ENCODE measurements at places on chromosomes 4 and X.

GRCh38 chr4:168655182-168655581, 158.3 kb downstream of the PALLD start:
- DNase-seq = no peak

GRCh38 chr4:137069473-137069872, 462.8 kb downstream of the PCDH18 start:
- no peak for DNase-seq

DNA sequence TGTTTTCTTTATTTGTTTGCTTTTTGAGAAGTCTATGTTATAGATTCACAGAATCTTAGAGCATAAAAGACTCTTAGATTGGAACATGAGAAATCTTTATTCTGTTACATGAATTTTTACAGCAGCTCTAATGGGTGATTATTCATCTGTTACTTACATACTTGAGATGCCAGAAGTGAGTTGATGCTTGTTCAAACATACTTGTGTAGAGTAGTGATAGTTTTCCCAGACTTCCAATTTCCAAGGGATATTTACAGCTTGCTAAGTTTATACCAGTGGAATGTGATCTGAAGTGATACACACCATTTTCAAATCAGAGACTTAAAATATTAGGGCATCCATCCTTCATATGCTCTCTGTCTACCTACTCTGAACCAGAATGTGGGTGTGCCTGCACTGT, 252.9 kb upstream of the SMIM31 start:
- DNase-seq = no peak

GRCh38 chrX:134679644-134680043, 21.4 kb upstream of the PLAC1 start:
- DNase-seq = no peak

DNA sequence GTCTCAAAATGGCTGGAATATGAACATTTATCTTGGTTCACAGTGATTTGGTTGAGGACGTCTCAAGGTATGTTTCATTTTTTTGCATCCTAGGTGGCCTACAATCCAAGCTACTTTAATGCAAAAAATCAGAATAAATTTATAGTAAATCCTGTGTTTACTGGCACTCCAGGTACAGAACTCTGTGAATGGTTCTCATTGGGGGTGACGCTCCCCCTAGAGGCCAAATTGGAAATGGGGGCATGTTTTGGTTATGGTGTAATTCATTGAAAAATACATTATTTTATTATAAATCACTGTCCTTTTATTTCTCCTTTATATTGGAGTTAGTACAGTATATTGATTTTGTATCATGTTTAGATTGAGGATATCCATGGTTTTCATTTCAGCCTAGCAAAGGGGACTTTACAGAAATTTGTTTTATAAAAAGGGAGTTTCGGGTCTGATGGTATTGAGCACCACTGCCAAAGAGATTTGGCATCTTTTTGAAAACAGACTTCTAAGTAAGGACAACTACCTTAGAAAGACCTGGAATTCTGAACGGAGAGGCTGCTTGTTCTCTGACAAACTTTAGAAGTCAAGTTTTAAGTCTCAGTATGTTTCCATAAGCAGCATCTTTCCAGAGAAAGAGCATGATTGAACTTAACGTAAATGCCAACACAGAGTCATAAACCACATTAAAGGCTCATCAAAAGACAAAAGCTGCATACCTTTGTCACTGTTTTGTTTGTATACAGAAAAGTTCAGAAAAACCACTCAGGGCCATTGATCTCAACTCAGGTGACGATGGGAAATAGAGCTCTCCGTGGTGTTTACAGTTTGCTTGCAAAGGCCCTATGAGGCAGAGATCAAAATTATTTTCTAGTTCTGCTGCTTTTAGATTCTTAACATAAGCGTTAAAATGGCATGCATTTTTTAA, 19.4 kb downstream of the MTM1 start:
- peak; percentile 34 for DNase-seq

GRCh38 chrX:9090766-9091165, 56.8 kb upstream of the FAM9B start:
- no peak for DNase-seq

DNA sequence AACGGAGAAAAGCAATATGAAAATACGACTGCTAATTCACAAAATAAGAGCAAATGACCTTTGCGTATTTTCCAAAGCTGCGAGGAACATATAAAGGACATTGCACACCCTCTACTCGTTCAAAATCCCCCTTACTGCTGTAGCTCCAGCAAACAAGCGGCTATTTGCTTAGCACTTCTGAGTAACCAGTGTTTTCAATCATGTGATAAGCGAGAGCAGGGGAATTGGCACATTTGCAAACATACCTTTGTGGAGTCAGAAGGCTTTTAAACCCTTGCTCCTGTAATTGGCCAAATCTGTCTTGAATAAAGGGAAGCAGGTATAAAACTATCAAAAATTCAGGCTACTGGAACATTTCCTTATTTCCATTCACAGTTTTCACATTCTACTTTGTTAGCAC, 610.2 kb downstream of the UBE2NL start:
- no peak for DNase-seq

GRCh38 chrX:132169554-132169953, 41.7 kb upstream of the FRMD7 start:
- no peak for DNase-seq

- DNase-seq = no peak
These were observed 47.4 kb downstream of the REPS2 start for GRCh38 chrX:16993791-16994318.

DNA sequence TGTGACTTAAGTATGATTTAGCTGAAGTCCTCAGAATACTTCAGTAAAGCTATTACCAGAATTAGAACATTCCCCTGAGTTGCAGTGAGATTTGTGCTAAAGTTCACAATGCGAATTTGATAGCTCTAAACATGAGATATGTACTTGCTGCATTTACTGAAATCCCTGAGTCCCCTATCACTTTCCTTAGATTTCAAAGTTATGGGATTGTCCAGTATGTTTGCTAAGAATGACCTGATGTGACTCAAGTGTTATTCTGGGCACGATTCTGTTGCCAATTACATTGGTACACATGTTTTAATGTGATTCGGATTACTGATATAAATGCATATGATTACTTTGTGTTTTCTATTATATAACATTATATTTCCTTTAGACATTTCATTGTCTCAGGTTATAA, 91.3 kb upstream of the AMOT start:
- no peak for DNase-seq

DNA sequence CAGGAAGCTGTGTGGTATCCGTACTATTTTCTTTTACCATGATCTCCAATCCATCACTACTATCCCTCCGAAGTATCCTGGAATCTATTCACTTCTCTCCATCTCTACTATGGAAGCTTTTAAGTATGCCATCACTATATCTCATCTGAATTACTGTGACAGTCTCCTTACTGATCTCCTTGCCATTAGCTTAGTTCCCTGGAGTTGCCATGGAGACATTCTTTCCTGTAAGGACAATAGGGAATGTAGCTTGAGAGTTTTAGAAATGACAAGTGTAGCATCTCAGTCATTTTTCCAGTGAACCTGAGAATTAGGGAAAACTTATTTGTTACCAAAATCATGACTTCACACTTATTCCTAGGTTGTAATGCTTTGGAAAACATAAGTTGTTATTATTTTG, 86.3 kb downstream of the HPGD start:
- no peak for DNase-seq

DNA sequence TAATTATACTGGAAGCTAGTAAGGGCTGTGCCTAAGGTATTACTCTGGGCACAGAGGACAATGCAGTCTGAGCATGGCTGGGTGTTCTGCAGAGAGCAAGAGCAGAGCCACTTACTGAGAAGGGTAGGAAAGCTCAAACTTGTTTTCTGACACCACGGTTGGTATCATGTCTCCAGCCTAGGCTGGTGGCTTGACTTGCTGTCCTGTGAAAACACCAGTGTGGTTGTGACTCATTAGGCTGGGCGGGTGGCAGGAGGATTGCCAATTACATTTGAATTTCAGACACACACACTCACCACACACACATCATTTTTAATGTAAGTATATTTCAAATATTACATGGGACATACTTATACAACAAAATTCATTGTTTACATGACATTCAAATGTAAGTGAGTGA, 19.7 kb upstream of the MTM1 start:
- DNase-seq = no peak

GRCh38 chrX:153551135-153551534, 33.7 kb downstream of the ATP2B3 start:
- DNase-seq = no peak

- DNase-seq = no peak
These were observed 56.6 kb upstream of the NRK start for GRCh38 chrX:105765691-105766090.

- DNase-seq = no peak
These were observed 26.7 kb downstream of the OTC start for GRCh38 chrX:38379088-38379487.

GRCh38 chr4:169200361-169201030, 70.3 kb downstream of the SH3RF1 start:
- no peak for DNase-seq

DNA sequence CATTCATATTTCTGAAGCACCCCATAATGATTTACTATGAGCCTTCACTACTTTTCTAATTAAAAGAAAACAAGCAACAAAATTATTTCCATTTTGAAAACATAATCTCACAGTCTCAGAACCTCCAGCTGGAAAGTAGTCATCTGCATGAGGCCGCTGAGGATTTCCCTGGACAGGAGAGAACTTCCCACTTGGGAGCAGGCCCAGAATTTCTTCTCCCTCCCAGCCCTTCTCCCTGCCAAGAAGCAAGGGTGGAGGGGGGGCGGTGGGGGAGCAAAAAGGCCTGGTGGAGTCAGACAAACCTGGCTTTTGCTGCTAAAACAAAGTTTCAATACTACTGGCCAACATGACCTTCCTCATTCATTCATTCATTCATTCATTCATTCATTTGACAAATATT, 167.3 kb downstream of the PJA1 start:
- no peak for DNase-seq

- DNase-seq = no peak
These were observed 31.3 kb downstream of the TLR10 start for GRCh38 chr4:38751341-38752010.

DNA sequence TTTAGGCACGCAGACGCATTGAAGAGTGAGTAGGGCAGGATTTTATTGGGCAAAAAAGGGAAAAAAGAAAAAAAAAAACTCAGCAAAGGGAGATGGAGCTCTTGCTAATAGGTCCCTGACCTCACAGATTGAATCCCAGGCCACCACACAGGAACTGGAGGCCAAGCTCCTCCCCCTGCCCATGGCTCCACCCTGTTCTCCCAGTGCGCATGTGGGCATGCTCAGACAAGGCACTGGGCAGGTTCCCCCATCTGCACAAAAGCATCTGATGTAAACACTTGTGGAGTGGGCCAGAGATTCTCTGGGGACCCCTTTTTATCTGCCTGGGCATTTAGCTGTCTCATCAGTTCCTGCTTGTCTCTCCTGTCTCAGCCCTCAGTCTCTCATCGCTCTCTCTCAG, 9.5 kb downstream of the FRMD7 start:
- DNase-seq = no peak

GRCh38 chrX:39514801-39515200, 583.0 kb downstream of the BCOR start:
- no peak for DNase-seq

DNA sequence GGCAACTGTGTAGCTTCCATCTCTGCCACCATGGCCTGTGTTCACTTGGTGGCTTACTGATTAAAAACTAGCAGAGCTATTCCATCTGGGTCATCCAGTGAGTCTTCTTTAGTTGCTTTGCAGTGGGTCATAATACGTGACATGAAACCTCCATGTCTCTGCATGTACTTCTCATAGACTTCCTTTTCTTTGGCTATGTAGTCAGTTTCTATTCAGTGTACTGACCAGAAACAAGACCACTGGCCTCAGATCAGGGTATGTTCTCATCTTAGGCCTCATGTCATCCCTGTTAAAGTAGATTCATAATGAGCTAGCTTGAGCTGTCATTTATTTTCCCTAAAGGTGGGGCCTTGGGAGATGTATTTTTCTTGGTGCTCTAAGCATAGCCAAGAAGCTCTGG, 195.2 kb downstream of the CCNG2 start:
- DNase-seq = no peak

DNA sequence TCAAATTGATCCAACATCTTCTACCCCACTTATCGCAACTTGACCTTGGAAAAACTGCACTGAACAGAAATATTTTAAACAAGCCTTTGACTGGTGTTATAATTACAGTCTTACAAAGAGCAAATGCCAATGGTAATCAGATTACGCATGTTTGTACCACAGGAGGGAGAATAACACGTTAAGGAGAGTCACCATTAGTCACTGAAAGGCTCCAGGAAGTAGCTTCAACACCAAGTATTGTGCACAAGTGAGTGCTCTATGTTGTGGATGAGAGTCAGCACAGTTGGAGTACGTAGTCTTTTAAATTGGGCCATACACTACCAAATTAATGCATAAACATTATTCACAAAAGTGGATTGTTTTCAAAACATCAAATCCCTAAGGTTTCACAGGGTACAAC, 1081.5 kb upstream of the TENM3 start:
- no peak for DNase-seq

- no peak for DNase-seq
These were observed 109.4 kb downstream of the FHIP1A start for GRCh38 chr4:151518359-151518758.

DNA sequence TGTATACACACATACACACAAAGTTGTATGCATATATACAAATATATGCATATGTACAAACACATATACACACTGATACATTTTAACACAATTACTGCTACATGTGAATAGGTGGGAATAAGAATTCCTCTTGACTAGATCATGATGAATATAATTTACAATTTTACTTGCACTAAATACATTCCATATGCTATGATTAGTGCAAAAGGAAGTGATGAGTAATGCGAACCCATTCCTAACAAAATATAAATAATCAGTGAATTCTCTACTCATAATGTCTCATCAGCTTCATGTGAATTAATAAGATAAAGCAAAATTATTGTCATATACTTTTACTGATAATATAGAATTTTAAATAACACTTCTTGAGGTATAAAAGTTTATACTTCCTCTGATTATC, 1077.3 kb upstream of the PCDH10 start:
- DNase-seq = no peak

DNA sequence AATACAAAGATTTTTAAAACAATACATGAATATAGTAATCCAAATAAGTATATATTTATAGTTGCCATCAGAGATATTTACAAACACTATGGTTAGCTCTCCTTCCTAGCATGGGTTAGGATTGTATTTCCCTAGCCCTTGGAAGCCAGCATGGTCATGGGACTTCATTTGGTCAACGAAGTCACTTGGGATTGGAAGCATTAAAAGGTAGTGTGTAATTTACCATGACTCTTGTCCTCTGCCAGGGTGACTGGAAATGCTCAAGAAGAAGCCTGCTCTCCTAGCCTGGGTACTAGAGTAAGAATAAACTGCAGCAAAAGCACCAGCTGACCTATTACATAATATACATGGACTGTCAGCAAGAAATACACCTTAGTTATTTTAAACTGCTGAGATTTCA, 102.9 kb downstream of the COL25A1 start:
- no peak for DNase-seq

DNA sequence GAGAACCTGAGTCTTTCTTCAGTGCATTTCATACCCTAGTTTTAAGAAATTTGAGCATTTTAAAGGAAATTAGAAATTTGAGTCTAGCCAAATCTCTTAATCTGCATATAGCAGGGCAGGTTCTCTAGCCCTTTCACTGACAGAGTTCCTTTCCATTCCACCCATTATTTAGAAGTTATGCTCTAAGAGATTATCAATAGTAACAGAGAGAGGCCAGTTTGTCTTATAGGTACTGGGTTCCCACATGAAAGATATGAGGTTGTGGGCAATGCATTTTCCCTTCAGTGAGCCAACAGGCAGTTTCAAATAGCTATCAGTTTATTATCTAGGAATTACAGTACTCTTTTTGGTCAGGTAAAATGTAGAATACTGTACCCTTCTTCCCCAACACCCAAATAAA, 7.3 kb upstream of the GALNT7 start:
- no peak for DNase-seq

- peak; percentile 58 for DNase-seq
These were observed 31.5 kb upstream of the NUP54 start for GRCh38 chr4:76179398-76180318.

Data from stimulated activated CD8-positive, alpha-beta memory T cell treated with anti-CD3 and anti-CD28 coated beads, Interleukin-2, amount 100 ng/mL, for 1 hour (primary cell).